Stimulated activated CD4-positive, alpha-beta T cell treated with anti-CD3 and anti-CD28 coated beads, Interleukin-15, amount 100 ng/mL, for 48 hours (primary cell): ENCODE measurements at places on chromosomes 11 and 22.

GRCh38 chr11:125408311-125408711 lies 87.8 kb downstream of the FEZ1 start:
- no peak for DNase-seq

DNA sequence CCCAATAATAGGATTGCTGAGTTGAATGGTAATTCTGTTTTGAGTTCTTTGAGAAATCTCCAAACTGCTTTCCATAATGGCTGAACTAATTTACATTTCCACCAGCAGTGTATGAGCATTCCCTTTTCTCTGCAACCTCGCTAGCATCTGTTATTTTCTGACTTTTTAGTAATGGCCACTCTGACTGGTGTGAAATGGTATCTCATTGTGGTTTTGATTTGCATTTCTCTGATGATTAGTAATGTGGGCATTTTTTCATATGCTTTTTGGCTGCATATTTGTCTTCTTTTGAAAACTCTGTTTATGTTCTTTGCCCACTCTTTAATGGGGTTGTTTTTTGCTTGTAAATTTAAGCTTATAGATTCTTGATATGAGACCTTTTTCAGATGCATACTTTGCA lies 97.4 kb downstream of the FDX1 start:
- no peak for DNase-seq

GRCh38 chr11:39810358-39810757 lies 1649.1 kb downstream of the LRRC4C start:
- no peak for DNase-seq

DNA sequence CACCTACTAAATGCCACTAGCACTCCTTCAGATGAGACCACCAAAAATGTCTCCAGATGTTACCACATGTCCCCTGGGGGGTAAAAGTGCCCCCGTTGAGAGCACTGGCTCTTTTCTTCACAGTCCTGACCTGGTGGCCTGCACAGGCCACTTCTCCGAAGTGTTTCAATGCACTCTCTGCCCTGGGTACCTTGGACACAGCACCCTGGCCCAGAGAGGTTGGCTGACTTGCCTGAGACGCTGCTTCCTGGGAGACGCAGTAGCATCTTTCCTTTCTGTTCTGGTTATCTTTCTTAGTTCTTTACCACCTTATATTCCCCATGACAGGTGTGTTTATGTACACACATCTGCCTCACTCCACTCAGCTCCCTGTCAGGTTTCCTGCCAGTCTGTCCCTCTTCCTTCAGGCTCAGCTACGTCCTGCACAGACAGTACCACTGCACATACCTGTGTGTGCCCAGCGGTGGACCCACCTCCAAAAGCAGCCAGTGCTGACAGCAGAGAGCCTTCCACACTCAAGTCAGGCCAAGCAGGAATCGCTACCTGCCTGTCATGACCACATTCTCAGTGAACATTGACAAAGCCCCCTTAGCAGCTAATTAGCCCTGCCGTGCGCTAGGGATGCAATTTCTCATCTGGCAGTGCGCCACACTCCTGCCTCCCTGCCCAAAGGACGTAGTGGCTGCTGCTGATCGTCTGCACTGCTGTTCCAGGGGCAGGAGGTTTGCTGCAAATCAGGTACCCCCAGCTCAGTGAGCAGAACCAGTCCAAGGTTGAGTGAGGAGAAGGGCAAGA lies 39.0 kb downstream of the FAM83F start:
- no peak for DNase-seq

- no peak for DNase-seq
These were observed 26.7 kb upstream of the TOLLIP start for GRCh38 chr11:1335811-1336761.

GRCh38 chr11:75591371-75591770 lies 29.3 kb downstream of the SERPINH1 start:
- no peak for DNase-seq

DNA sequence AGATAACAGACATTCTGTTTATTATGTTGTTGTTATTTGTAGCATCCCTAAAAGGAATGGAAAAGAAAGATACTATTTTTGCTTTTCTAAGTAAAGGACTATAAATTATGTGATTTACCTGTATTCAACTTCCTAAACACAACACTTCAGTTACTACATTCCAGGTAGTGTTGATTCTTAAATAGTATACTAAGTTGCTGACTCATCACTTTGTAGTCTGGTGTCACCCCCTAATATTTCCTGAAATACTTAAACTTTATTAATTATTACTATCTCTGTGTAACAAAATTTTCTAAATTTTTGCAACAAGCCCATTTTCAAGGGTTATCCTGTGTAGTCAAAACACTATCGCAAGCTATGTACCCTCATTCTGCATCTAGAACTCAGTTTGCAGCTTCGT lies 7.0 kb downstream of the SYTL2 start:
- no peak for DNase-seq

DNA sequence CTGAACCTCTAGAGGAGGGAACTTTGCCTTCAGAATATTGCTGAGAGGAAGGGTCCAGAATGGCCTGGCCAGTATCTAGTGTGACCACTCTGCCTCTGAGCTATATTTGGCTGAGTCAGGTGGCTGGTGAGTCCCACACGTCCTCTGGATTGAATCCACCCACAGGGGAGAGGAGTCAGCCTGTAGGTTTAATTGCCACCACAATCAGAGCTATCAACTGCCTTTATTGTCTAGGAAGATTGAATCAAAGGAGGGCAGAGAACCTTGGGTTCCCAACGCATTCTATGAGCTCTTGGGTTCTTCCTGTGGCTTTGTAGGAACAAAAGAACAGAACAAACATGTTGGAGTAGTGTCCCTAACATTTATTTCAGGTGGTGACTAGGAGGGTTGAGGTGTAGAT lies 67.7 kb downstream of the ST3GAL4 start:
- DNase-seq, result no peak

- no peak for DNase-seq
These were observed 72.6 kb downstream of the PPFIBP2 start for GRCh38 chr11:7586376-7586775.

GRCh38 chr22:29801796-29802195 lies 34.6 kb downstream of the UQCR10 start:
- DNase-seq, result no peak

DNA sequence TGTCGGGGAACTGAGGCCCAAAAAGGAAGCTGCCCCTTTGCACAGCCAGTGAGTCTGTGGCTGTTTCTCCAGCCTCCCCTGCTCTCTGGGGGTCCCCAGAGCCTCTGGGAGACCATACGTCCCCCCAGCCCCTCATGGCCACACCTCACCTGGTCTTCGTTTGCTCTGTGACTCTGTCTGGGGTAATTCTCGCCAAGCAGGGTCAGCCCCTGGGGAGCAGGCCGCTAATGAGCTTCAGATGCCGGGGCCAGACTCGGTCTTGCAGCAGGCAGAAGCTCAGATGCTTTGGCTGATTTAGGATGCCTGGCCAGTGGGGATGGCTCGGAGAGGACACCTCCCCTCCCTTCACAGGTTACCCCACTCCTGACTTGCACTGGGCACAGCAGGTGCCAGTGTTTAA lies 24.1 kb upstream of the WNT11 start:
- no peak for DNase-seq

DNA sequence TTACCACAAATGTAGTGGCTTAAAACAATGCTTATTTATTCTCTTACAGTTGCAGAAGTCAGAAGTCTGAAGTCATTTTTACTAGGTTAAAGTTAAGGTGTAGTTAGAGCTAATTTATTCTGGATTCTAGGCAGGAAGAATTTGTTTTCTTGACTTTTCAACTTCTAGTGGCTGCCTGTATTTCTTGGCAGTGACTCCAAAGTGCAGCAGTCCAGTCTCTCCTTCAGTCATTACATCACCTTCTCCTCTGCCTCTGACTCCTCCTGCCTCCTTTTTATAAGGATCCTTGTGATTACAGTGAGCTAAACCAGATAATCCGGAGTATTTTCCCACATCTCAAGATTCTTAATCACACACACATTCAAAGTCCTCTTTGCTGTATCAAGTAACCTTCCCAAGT lies 581.4 kb downstream of the KCNA4 start:
- DNase-seq, result no peak

DNA sequence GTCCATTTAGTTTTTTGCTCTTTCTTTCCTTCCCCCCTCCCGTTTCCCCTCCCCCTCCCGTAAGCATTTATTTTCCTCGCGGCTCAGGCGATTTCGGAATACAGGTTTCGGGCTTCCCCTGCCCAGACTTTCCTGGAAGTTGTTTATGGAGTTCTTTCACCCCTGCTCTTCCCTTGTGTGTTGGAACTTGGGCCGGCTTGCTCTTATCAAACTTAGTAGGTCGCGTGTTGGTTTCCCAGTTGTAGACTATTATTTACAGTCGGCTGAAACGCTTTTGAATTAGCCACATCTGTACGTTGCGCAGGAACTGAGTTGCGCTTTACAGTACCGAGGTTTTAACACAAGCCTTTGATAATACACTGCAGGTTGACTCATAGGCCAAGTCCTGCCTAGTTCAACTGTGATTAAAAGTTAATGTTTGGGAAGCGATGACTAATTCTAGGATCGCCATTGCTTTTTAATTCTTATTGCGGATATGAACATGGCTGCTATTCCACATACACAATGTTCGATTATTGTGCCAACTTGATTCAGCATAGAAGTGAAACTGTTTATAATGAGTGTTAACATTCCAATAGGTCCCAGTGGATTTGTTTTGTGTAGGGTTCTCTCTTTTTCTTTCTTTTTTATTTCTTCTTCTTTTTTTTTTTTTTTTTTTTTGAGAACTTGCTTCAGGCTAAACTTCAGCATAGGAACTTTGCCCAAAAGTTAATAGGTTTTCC lies 1.7 kb downstream of the YAP1 start:
- DNase-seq, result no peak

DNA sequence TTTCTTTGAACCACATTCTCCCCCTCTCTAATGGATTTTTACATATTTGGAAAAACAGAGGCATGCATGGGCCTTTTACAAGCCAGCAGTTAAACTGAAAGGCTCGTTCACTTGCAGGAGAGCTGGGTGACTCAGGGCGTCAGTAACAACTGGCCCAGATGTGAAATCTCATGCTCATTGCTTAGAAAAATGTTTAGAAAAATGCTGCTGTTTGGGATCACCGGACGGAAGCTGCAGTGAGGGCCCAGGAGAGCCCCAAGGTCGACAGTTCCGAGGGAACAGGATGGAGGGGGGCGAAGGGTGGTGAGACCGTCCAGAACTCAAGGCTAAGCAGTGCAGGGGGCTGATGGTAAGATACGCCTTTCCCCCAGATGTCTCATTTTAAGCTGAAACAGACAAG lies 41.7 kb upstream of the SMTN start:
- no peak for DNase-seq

GRCh38 chr11:130180491-130180890 lies 20.9 kb downstream of the ST14 start:
- no peak for DNase-seq

GRCh38 chr11:87740451-87740850 lies 434.8 kb downstream of the RAB38 start:
- DNase-seq, result no peak

DNA sequence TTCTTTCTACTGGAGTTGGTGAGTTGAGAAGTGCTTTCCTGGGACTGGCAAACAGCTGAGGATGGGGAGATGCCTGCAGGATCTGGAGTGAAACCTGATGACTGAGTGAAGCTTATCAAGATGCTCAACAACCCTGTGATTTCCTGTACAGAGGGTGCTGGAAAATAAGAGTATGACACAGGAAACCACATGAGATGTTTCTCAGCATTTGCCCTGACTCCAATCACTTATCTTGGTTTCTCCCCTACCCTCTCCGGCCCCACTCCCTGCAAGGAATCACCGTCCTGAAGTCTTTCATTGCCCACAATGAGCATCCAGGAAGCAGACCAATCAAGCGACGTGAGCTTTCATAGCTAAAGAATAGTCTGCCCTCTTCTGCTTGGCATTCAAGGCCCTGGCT lies at the start of gene MRGPRX2:
MRGPRX2 (minus strand) TSS at position 89 of the 400 bp plus-strand sequence. CDS start 4,315 bp downstream, outside the sequence.
- DNase-seq, result no peak

DNA sequence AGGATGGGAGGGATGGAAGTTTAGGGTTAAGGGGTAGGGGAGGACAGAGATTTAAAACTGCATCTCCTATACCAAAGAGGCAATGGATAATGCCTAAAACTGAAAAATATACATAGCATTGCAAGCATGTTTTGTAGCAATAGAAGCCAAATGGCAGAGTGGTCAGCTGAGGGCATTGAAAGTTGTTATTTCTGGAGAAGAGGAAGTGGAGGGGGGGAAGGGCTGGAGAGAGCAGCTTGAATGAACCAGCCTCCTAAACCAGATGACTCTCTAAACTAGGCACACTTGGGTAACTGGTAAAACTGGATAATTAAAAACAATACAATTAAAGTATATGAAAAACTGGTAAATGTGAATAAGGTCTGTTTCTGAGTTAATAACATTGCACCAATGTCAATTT lies 70.3 kb upstream of the TP53I11 start:
- DNase-seq, result no peak

DNA sequence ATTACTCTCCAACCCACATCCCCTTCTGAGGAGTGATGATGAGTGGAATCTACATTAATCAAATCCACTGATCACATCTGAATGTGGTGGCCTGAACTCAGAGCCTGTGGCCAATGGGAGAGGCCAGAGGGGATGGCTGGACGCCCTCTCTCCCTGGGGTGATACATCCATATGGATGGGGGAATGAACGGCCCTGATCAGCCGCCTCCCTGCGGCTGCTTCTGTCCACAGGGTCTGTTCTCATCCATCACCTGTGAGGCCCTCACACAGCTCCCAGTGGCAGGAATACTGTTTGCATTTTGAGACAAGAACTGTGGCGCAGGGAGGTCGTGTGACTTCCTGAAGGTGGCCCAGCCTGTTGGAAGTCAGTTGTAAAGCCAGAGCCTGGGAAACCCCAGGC lies 78.3 kb upstream of the SHISAL1 start:
- no peak for DNase-seq

- DNase-seq, result no peak
These were observed 5.8 kb upstream of the SLC43A3 start for GRCh38 chr11:57432714-57433163.

DNA sequence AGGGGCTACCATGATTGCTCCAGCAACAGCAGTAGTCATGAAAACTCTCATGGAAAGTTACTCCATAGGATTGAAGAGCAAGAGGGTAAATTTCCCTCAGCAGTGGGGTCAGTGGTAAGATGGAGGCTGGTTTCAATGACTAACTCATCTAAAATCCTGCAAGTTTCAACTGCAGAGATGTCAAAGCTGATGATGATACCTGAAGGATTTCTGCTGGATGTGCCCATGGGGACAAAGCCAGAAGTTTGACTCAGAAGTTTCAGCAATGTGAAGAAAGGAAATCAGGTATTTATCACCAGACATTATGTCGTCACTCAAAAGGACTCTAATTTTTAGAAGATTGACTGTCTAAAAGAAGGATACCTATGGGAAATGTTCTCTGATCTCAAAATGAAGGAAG lies 29.1 kb downstream of the RAB38 start:
- no peak for DNase-seq

DNA sequence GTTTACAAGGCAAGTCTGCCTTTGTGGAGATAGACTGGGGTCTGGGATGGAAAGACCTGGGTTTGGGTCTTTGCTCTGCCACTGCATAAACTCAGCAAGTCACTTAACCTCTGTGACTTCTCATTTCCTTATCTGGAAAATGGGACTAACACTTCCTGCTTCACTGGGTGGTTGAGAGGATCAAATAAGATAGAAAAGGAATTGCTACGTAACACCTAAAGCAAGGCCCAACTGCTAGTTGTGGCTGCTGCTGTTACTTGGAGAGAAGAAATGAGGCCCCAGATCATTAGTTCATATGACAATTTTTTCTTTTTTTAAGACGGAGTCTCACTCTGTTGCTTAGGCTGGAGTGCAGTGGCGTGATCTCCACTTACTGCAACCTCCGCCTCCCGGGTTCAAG lies 5.9 kb downstream of the PTPRJ start:
- no peak for DNase-seq
